GM23248 (cell line): ENCODE measurements at places on chromosomes 5 and 9. TPM values are rescaled to one million over a fixed set of nuclear protein-coding genes. Genes with fewer than 3 reads are reported as not detected.

GRCh38 chr5:181233801-181234454, 9.8 kb downstream of the RACK1 start:
- no peaks in the 10 kb centered on the region for H3K4me1 ChIP-seq
- no peak overlapping the region for H3K4me3 ChIP-seq
- no peak for DNase-seq
- H3K27me3 ChIP-seq: no peaks in the 10 kb centered on the region
- peaks cover 39% of the 10 kb centered on the region for H3K36me3 ChIP-seq
- no peak overlapping the region for H3K27ac ChIP-seq

- no peaks in the 10 kb centered on the region for H3K4me1 ChIP-seq
- H3K36me3 ChIP-seq: no peaks in the 10 kb centered on the region
- DNase-seq: peak; percentile 23
- H3K27ac ChIP-seq: no peak overlapping the region
- H3K4me3 ChIP-seq: no peak overlapping the region
Measured at GRCh38 chr5:2805080-2805479, 53.6 kb upstream of the IRX2 start.

HARS2 gene
- 29.7 and 32.8 TPM in 2 replicates for total RNA-seq

- H3K4me3 ChIP-seq: no peak overlapping the region
- no peaks in the 10 kb centered on the region for H3K36me3 ChIP-seq
- 0 out of 2 replicates have a peak overlapping the region, but pooled peaks have one; percentile 13 for H3K27ac ChIP-seq
Measured at GRCh38 chr5:56281489-56282165, 48.5 kb upstream of the ANKRD55 start.

DNA sequence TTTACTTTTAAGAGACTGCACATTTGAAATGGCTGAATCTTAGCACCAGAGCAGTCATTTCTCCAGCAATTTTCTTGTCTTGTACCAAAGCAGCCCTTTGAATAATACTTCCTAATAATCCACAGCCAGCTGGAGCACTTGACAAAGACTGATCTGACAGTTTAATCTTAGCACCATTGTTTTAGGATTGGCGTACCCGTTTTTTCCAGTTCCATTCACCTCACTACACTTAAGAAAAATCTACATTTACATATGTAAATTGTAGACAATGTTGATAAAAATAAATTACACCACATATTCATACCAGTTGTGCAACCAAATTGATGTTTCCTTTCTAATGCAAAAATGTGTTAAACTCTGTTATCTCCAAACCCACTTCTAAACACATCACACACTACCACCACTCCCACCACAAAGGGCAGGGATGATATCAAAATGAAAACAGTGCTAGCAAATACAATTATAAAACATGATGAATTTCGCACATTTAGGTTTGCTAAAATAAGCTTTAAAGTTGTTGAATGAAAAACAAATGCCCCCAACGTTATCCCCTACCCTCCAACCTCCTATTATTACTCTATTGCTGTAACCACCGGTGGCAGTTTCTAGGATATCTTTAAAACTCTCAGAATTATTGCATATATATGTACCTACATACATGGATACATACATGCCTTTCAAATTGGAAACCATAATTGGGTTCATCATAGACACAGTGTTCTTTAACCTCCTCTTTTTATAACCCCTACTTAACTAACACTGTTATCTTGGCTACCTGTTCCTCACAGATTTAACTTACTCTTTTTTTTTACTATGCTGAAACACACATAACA, 21.5 kb downstream of the SERINC5 start:
- H3K4me1 ChIP-seq: peaks cover 16% of the 10 kb centered on the region
- no peaks in the 10 kb centered on the region for H3K36me3 ChIP-seq
- no peaks in the 10 kb centered on the region for H3K27me3 ChIP-seq
- H3K27ac ChIP-seq: no peak overlapping the region
- no peak for DNase-seq
- H3K4me3 ChIP-seq: no peak overlapping the region

GRCh38 chr9:125361837-125362531, 100.4 kb downstream of the GAPVD1 start:
- no peak overlapping the region for H3K27ac ChIP-seq
- H3K36me3 ChIP-seq: peaks cover 60% of the 10 kb centered on the region
- no peaks in the 10 kb centered on the region for H3K27me3 ChIP-seq
- no peak overlapping the region for H3K4me3 ChIP-seq
- no peaks in the 10 kb centered on the region for H3K4me1 ChIP-seq

DNA sequence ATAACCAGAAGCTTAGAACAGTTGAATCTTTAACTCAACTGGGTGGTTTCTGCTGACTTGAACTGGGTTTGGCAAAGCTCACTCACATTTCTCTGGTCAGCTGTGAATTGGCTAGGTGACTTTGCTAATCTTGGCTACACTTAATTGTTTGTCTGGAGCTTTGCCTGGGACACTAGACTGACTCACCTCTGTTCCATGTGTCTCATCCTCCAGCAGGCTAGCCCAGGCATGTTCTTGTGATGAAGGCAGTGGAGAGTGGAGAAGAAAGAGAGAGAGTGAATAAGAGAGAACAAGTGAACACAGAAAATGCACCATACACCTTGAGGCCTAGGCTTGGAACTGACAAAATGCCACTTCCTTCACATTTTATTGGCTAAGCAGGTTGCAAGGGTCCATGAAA, 32.6 kb downstream of the SPATA31D1 start:
- DNase-seq: peak; percentile 98
- no peaks in the 10 kb centered on the region for H3K27me3 ChIP-seq
- H3K27ac ChIP-seq: peak overlapping the region; percentile 87
- H3K36me3 ChIP-seq: no peaks in the 10 kb centered on the region
- no peak overlapping the region for H3K4me3 ChIP-seq

GRCh38 chr5:138641547-138642298, 66.5 kb upstream of the HSPA9 start:
- no peak overlapping the region for H3K27ac ChIP-seq
- H3K36me3 ChIP-seq: no peaks in the 10 kb centered on the region
- no peaks in the 10 kb centered on the region for H3K27me3 ChIP-seq
- no peaks in the 10 kb centered on the region for H3K4me1 ChIP-seq

IL13 gene
- total RNA-seq: not detected in 2 replicates

FAM219A gene
- 9.1 and 12.3 TPM in 2 replicates for total RNA-seq

GRCh38 chr5:170571875-170572852, 68.3 kb downstream of the KCNIP1 start:
- H3K36me3 ChIP-seq: no peaks in the 10 kb centered on the region
- no peak overlapping the region for H3K4me3 ChIP-seq
- no peak overlapping the region for H3K27ac ChIP-seq

DNA sequence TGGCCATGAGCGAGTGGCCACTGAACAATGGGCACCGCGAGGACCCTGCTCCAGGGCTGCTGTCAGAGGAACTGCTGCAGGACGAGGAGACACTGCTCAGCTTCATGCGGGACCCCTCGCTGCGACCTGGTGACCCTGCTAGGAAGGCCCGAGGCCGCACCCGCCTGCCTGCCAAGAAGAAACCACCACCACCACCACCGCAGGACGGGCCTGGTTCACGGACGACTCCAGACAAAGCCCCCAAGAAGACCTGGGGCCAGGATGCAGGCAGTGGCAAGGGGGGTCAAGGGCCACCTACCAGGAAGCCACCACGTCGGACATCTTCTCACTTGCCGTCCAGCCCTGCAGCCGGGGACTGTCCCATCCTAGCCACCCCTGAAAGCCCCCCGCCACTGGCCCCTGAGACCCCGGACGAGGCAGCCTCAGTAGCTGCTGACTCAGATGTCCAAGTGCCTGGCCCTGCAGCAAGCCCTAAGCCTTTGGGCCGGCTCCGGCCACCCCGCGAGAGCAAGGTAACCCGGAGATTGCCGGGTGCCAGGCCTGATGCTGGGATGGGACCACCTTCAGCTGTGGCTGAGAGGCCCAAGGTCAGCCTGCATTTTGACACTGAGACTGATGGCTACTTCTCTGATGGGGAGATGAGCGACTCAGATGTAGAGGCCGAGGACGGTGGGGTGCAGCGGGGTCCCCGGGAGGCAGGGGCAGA, 53.3 kb downstream of the JADE2 start:
- H3K27ac ChIP-seq: no peak overlapping the region
- H3K4me1 ChIP-seq: no peaks in the 10 kb centered on the region
- H3K4me3 ChIP-seq: no peak overlapping the region
- no peak for DNase-seq
- H3K36me3 ChIP-seq: peaks cover 8% of the 10 kb centered on the region
- no peaks in the 10 kb centered on the region for H3K27me3 ChIP-seq

DNA sequence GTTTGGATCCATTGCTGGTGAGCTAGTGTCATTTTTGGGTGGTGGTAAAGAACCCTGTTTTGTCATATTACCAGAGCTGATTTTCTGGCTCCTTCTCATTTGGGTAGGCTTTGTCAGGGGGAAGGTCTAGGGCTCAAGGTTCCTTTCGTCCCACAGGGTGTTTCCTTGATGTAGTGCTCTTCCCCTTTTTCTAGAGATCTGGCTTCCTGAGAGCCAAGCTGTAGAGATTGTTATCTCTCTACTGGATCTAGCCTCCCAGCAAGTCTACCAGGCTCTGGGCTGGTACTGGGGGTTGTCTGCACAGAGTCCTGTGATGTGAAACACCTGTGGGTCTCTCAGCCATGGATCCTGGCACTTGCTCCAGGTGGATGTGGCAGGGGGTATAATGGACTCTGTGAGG, 145.9 kb downstream of the HINT1 start:
- no peaks in the 10 kb centered on the region for H3K27me3 ChIP-seq
- no peak overlapping the region for H3K27ac ChIP-seq
- no peak for DNase-seq
- H3K36me3 ChIP-seq: no peaks in the 10 kb centered on the region
- H3K4me3 ChIP-seq: no peak overlapping the region
- H3K4me1 ChIP-seq: no peaks in the 10 kb centered on the region

DNA sequence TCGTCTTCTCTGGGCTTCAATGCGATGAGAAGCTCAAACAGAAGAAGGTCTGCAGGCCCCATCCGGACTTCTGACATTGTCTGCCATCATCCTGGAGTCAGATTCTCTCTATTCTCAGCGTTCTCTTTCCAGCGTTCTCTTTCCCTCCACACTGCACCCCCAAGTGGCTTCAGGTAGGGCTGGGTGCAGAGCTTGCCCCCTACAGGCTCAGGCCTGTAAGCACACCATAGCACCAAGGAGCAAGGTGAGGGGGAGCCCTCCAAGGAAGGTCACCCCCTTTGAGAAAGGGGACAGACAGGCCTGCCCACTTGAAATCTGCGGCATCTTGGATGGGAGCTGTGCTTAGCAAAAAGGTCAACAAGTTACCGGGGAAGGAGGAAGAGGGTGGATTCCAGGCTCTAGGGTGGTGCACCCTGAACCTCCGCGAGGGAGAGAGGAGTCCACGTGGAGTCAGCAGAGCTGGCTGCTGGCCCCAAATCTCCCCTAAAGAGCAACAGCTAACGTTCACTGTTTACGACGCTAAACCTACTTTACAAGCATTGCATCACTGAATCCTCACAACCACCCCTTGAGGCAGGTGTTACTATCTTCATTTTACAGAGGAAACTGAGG, 27.5 kb downstream of the GPX3 start:
- H3K4me1 ChIP-seq: no peaks in the 10 kb centered on the region
- H3K27me3 ChIP-seq: no peaks in the 10 kb centered on the region
- peak; percentile 54 for DNase-seq
- H3K27ac ChIP-seq: no peak overlapping the region
- H3K4me3 ChIP-seq: no peak overlapping the region
- H3K36me3 ChIP-seq: peaks cover 22% of the 10 kb centered on the region; the same call in 1 of the 2 replicates

LEAP2 gene
- 0.13 TPM in 1 of 2 replicates, not detected in the other for total RNA-seq

GRCh38 chr5:61339764-61340163, 7.7 kb downstream of the ZSWIM6 start:
- H3K27me3 ChIP-seq: no peaks in the 10 kb centered on the region
- H3K27ac ChIP-seq: no peak overlapping the region
- no peak overlapping the region for H3K4me3 ChIP-seq
- peaks cover 23% of the 10 kb centered on the region for H3K4me1 ChIP-seq
